ENCODE measurements at places on chromosomes 13 and 19. TPM values are rescaled to one million over a fixed set of nuclear protein-coding genes. Genes with fewer than 3 reads are reported as not detected.

The DACH1 gene
- total RNA-seq: 0.67 TPM

The RANBP3 gene
- total RNA-seq: 61.3 TPM

The GIPR gene
- 4.6 TPM for total RNA-seq

The C3 gene
- 0.77 TPM for total RNA-seq

The KLF1 gene
- not detected for total RNA-seq

The ZNF441 gene
- not detected for total RNA-seq

The PEPD gene
- 38.4 TPM for total RNA-seq

The MYDGF gene
- total RNA-seq: 131 TPM

The IL11 gene
- 183 TPM for total RNA-seq

The IL12RB1 gene
- total RNA-seq: 0.07 TPM

The EHD2 gene
- 159 TPM for total RNA-seq

The STOML3 gene
- not detected for total RNA-seq

The LGI4 gene
- total RNA-seq: 0.29 TPM

The SOX21 gene
- total RNA-seq: 0.77 TPM

The METTL21C gene
- not detected for total RNA-seq

The KLK5 gene
- total RNA-seq: not detected

The RFX2 gene
- 3.3 TPM for total RNA-seq

The CLEC4G gene
- total RNA-seq: not detected

The TEX29 gene
- total RNA-seq: 0.43 TPM

The UBE2L5 gene
- total RNA-seq: not detected

The MEDAG gene
- 1.2 TPM for total RNA-seq

The ZNF729 gene
- total RNA-seq: not detected

The CDC34 gene
- 190 TPM for total RNA-seq

The LHFPL6 gene
- total RNA-seq: 29.5 TPM

The PDX1 gene
- not detected for total RNA-seq

The SERTM1 gene
- total RNA-seq: 0.41 TPM

The C19orf18 gene
- total RNA-seq: 1.5 TPM

The SLITRK1 gene
- 2.3 TPM for total RNA-seq

The ZNF665 gene
- 3.4 TPM for total RNA-seq

The JUNB gene
- total RNA-seq: 126 TPM

The CGB2 gene
- 2.9 TPM for total RNA-seq

The ZNF681 gene
- 1.3 TPM for total RNA-seq

The CEACAM20 gene
- total RNA-seq: not detected

The KCNRG gene
- 0.41 TPM for total RNA-seq

The KLK10 gene
- total RNA-seq: 0.19 TPM

The SELENOV gene
- total RNA-seq: not detected

The SCGB2B2 gene
- 0.31 TPM for total RNA-seq

The CAPN12 gene
- total RNA-seq: 4.6 TPM

The S1PR5 gene
- total RNA-seq: 1.00 TPM

The KATNAL1 gene
- 36.9 TPM for total RNA-seq

The CGB5 gene
- total RNA-seq: 6.5 TPM

The ERFL gene
- 0.36 TPM for total RNA-seq

The ZNF763 gene
- not detected for total RNA-seq
